ENCODE measurements at places on chromosomes 5 and 9. TPM values are rescaled to one million over a fixed set of nuclear protein-coding genes. Genes with fewer than 3 reads are reported as not detected.

The ALDH1A1 gene
- 6.2 TPM for total RNA-seq

The NMUR2 gene
- total RNA-seq: not detected

The IL13 gene
- not detected for total RNA-seq

The SEMA5A gene
- 75.8 TPM for total RNA-seq

The PCDHA9 gene
- total RNA-seq: 0.03 TPM

The MED22 gene
- 20.2 TPM for total RNA-seq

The PCDHB13 gene
- total RNA-seq: 4.8 TPM

The PLEKHG4B gene
- 0.03 TPM for total RNA-seq

DNA sequence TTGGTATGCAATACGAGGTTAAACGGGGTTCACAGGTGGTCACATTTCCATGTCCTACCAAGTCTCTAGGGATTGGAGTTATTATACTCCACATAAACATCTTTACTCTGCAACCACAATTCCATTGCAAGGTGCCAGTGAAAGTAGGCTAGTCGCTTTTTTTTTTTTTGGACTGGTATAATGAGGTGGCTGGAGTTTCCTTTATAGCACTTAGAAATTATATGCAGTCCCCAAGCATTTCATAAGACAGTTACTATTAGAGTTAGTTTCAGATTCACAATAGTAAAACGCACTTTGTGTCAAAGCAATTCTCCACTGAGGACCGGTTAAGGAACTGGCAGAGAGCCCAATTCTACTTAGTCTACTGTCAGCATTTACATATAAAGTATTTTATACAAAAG, 1.4 kb downstream of the MEF2C start:
- DNase-seq: no peak

DNA sequence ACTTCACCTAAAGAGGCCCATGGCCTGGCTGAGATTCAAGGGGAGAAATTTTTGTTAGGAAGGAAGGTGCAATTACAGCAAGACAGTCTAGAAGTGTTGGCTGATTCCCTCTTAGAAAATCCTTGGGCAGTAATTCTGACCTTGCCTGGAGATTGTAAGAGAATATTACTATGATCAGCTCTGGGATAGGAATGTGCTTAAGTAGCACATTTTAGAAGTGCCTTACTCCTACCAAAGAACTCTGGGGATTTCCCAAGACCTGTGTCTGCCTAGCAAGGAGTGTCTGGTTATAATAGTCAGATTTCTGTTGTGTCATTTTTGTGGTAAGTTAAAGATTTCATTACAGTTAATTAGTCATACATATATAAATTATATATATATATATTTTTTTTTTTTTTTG, 52.3 kb downstream of the NLN start:
- DNase-seq: no peak

DNA sequence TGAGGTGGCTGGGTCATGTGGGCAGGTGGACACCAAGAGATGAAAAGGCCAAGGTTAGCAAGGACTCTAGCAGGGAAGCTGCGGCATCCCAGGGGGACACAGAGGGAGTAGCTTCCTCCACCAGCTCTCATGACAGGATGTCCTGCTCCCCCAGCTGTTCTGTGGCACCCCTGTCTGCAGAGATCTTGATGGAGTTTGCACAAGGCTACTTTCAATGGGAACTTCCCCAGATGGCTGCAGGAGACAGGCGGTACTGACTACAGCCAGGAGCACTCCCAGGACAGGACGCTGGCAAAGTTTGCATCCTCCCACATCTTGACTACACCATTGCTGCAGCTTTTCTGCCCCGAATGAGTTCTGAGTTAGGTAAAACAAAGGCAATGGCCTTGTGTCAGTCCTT, 312.8 kb downstream of the TLE4 start:
- DNase-seq: no peak

- no peak for DNase-seq
These were observed 479.5 kb upstream of the TNC start for GRCh38 chr9:115597330-115597895.

DNA sequence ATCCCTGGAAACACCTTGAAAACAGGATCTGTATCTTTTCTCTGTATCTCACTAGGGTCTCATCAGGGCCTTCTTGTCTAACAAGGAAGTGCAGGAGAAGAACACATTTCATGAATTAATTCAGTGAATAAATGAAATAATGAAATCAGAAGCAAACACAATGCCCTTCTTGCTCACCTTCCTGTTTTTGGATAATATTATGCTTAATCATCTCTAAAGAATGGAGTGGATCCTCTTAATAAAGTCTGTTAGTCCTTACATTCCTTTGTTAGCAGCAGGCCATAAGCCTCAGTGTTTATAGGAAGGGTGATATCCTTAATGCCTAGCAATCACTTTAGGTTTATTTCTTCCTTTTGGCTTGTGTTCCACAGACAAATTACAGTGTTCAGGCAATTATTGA, 837.1 kb upstream of the SEMA6A start:
- DNase-seq: no peak

- DNase-seq: no peak
These were observed 1275.0 kb upstream of the CDH9 start for GRCh38 chr5:28313321-28313951.

DNA sequence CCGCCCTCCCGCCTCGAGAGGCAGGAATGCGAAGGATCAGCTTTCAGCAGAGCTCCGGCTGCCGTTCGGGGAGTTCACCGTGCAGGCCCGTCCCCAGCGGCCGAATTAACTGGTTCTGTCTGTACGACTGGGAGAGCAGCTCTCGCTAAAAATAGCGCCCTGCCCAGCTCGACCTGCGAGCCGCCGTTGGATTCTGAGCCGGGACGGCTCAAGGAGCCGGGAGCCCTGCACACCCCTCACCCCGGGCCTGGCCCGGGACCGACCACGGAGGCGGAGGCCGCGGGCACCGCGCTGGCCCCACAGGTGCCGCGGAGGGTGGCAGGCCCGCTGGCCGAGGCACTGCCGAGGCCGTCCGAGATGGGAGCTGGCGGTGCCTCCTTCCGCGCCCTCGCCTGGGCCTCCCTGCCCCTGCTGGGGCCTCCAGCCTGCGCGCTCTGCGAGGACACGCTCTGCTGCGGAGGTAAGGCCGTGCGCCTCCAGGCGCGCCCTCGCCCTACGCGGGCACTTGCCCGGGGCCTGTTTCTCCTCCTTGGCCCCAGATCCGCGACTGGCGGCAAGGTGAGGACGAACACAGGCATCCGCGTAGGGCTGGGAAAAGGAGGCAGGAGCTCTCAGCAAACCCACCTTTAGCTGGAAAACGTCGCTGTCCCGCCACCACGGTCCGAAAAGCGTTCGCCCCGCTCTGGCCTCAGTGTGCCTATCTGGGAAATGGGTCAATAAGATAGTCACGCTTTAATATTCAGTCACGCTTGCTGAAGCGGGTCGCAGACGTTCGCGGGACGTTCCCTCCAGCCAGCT, 53.1 kb upstream of the DAB2IP start:
- DNase-seq: peak; percentile 85

DNA sequence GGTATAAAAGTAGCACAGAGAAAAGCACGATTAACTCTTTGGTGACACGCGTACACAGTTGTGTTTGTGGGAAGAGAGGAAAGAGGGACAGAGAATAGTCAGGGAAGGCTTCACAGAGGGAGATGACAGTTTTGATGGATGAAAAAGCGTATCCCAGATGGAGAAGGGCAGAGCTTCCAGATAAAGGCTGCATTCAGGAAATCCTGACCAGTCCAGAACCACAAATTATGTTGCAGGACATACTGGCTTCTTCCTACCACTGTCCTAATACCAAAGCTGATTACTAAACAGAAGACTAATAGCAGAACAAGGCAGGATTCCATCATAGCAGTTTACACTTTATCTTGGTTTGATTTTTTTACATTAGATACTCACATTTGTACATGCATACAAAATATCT, 34.5 kb downstream of the SLC31A2 start:
- no peak for DNase-seq

GRCh38 chr5:42872865-42873264, 61.2 kb upstream of the SELENOP start:
- no peak for DNase-seq

DNA sequence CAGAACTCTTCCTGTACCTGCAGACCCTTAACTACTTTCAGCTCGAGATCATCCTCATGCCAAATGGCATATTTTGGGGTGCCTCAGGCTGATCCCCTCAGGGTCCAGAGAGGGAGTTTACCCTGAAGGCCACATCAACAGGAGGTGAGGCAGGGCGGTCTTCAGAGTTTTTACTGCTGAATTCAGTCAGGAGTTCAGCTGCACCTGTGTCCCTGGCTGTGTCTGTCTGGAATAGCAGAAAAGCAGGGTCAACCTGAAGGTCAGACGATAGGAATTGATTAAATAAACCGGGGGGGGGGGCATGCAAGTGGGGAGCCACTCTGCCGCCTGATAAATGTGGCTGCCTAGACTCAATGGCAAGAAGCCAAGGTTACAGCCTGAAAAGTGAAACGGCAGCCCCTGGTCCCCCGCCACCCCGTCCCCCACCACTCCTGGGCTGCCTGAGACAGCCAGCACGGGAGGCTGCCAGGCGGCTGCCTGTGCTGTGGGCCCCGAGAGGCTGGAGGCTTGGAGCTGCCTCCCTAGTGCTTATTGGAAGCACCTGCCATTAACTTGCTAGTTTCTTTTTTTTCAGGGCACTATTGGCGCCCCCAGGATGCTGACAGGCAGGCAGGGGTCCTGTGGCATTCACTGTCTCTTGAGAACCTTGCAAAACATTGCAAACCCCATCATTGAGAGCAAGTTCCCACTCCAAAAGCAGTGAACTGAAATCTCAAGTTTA, 182.7 kb upstream of the PPP1R26 start:
- DNase-seq: peak; percentile 43

DNA sequence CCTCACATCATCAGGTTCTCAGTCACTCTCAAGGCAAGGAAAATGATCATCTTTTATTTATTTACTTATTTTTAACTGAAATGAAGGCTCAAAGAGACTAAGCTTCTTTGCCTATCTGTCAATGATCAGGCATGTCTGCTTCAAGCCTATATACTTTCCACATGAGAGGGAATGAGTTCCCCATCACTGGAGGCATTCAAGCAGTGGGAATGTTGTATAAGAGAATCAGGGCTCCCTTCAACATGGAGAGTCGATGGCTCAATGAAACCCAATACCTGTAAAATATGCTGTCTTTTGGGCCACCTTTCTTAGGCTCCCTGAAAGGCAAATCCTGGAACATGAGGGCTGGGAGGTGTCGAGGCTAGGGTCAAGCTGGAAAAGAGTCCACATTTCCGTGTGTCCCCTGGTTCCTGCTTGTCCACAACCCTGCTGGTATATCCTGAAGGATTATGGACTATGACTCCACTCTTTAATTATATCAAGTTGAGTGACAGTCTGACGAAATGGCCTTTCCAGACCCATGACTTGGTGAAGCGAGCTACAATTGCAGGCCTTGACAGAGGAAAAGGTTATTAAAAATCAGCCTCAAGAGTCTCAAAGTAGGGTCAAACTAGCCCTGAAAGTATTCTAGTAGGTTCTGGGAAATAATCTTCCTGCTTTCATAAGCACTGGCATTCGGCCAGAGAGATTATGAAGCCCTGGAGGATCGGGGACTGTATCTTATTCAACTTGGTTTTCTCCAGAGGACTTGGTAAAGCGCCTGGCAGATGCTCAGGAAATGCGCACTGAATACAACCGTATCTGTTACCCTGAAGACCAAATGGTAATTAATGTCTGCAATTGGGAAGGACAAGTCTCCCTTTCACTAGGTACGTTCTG, 145.9 kb upstream of the TBC1D2 start:
- DNase-seq: peak; percentile 35

GRCh38 chr5:171850324-171850947, 64.8 kb downstream of the SMIM23 start:
- DNase-seq: no peak

GRCh38 chr9:123316053-123316718, 39.8 kb upstream of the CRB2 start:
- DNase-seq: peak; percentile 15

DNA sequence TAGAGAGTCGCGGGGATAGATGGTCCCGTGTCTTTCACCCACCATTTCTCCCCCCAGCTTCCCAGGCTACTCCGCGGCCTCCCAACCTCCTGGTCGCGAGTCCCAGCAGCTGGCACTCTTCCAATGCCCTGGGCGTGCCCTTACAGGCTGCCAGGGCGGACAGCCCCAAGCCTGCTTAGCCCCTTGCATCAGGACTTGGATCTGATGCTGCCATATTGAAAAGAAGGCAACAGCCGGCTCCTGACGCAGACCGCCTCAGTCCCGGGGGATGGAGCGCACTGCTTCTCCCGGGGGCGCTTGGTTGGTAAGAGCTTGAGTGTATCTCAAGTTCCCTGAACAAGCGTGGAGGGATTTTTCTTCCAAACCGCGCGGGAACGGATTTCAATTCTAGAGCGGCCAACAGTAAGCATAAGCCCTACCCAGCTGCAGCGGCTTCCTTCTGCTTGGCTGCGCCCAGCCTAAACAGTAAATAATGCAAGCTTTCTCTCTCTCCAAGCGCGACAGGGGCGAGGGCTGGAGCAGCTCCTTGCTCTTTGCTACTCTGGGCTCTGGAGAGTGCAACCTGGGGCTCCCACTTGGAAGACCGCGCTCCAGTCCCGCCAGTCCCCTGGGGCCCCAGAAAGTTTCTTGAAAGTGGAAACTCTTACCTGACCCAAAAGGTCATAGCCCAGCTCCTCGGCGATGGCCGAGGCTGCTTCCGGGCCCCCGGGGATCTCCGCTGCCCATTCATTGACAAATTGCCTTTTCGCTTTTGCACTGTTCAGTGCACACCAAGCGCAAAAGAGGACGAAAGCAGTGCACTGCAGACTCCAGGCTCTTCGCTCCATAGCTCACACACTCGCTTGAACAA, 607 bp downstream of the PCSK1 start:
- DNase-seq: no peak

DNA sequence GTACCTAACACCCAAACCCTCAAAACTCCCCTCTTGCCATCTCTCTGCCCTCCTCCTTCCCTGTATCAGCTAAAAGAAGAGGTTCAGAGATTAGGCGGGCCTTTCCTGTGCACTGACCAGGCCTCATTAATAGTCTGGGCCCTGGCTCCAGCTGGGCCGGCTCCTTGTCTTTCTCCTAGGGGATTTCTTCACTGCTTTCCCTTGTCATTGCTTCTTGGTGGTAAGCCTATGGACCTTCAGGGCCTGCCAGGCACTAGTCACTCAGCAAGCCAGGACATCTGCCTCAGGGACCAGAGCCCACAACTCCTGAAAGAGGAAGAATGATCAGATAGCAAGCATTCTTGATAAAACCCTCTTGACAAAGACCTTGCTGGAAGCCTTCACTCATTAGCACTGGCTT, 50.9 kb downstream of the MRRF start:
- no peak for DNase-seq

DNA sequence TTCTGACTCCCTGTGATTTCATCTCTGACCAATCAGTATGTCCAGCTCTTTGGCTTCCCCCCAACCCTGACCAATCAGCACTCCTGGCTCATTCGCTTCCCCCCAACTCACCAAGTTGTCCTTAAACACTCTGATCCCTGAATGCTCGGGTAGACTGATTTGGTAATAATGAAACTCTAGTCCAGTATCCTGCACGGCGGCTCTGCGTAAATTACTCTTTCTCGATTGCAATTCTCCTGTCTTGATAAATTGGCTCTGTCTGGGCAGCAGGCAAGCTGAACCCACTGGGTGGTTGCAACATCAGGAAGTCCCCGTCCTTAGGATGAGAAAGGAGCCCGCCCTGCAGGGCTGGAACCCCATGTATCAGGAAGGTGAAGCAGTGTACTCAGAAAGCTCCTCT, 10.4 kb downstream of the FCN2 start:
- DNase-seq: no peak

- DNase-seq: no peak
These were observed 143.9 kb upstream of the DAP start for GRCh38 chr5:10904862-10905432.

GRCh38 chr9:124218987-124219461, 38.7 kb upstream of the NEK6 start:
- no peak for DNase-seq
